ENCODE measurements at places on chromosomes 3 and 15.

- no peak for DNase-seq
These were observed 221.3 kb upstream of the CDIN1 start for GRCh38 chr15:36358094-36358493.

- DNase-seq: no peak
These were observed 439 bp downstream of the SSR3 start for GRCh38 chr3:156554515-156554841.

DNA sequence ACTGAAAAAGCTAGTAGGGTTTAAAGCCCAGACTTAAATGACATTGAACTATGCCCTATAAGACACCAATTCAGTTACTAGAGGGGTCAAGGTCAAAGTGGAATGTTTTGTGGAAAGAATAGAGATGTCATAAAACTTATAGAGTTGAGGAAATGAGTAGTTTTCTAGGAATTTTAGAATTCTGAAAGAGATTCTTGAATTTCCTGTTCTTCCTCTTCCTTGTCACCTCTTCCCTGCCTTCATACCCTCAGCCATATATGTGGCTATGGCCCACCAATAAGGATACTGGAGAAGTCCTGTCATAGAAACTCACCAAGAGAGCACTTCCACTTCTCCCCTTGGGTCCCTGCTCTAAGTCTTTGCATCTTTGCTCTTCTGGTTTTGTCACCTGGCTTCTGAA, 104.9 kb upstream of the TGFBR2 start:
- DNase-seq: no peak

DNA sequence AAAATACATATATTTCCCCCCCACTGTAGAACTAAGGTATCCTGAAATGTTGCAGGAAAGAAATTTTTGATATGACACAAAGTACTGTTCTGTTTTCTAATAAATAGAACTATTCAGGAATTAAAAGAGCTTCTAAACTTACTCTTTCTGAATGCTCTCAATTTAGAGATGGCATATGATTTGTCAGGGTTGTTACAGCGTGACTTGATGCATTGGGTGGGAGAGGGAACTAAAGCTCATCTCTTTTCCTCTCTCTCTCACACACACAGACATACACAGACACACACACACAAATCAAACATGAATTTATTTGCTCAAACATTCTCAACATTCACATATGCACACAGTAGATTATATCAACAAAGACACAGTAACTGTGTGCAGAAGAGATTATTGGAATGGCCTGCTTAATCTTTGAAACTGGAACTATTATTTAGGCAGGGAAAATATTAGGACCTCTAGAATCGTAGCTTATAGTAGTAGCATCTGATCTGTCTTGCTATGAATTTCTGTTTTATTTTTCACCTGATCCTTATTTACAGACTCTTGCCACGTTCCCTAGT, 807.4 kb upstream of the GBE1 start:
- no peak for DNase-seq

- no peak for DNase-seq
These were observed 161.9 kb downstream of the WNT7A start for GRCh38 chr3:13718000-13718399.

GRCh38 chr3:37032961-37033360, 39.6 kb downstream of the MLH1 start:
- no peak for DNase-seq

DNA sequence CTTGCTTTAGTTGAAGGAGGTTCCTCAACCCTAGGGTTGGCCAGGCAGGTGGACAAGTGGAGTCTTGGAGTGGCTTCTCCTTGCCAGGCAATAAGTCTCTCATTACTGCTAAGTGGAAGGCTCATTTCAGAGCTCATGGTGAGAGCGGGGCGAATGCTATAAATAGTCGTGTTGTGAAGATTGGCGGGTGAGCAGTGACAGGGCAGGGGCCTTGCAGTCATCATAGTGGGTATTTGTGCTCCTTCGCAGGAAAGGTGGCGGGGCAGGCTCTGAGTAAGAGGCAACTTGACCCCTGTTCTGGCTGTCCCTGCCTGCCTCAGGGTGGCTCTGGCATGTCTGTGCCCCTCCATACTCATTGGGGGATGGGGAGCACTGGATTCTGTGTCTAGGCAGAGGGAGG, 8.7 kb upstream of the GRM2 start:
- no peak for DNase-seq

DNA sequence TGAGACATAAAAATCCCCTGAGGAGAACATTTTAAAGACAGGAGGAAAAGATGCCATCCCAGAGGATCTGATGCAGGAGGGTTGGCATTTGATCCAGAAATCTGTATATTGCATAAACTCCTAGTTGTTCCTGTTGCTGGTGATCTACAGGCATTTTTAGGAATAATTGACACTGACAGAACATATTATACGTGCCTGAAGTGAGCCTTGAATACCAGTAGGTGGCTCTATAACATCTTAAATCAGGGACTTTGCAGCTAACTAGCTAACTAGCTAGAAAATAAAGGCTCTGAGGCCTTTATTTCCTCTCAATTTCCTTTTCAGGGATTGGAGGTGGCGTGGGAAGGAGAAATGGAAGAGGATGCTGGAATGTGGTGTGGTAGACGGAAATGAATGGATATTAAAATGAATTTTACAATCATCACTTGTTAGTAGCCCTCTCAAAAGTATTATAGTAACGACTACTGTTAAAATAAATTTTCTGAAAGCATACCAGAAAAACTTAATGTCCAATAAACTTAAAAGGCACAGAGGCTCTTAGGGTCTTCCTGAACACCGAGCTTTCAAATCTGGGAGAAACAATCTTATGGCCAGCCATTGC, 73.8 kb upstream of the ZBED2 start:
- peak; percentile 55 for DNase-seq

DNA sequence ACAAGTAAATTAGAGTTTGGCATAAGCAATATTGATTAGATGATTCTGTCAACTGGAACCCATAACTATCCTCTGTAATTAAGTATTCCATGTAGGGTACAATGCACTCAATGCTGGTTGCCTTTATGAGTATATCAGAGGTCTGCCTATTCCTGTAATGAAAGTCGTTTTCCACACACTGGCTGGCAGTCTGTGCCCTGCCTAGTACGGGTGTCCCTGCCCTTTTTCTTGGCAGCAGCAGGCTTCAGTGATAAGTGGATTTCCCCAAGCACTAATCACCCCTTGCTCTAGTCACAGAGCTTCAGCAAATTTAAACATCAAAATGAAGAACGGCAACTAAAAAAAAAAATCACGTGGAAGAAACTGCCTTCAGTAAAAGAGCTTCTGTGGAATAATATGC, 294.8 kb upstream of the STT3B start:
- no peak for DNase-seq

GRCh38 chr3:53956586-53956985, 64.9 kb upstream of the SELENOK start:
- no peak for DNase-seq

DNA sequence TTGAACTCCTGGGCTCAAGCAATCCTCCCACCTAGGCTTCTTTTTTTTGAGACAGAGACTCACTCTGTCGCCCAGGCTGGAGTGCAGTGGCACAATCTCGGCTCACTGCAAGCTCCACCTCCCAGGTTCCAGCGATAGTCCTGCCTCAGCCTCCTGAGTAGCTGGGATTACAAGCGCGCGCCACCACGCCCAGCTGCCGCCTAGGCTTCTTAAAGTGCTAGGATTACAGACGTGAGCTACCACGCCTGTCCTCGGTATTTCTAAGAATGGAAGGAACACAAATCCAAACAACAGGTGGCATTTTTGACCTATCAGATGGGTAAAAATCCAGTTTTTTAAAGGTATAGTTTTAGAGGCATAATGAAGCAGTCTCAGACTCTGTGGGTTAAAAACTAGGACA, 113.8 kb downstream of the ANP32A start:
- no peak for DNase-seq

DNA sequence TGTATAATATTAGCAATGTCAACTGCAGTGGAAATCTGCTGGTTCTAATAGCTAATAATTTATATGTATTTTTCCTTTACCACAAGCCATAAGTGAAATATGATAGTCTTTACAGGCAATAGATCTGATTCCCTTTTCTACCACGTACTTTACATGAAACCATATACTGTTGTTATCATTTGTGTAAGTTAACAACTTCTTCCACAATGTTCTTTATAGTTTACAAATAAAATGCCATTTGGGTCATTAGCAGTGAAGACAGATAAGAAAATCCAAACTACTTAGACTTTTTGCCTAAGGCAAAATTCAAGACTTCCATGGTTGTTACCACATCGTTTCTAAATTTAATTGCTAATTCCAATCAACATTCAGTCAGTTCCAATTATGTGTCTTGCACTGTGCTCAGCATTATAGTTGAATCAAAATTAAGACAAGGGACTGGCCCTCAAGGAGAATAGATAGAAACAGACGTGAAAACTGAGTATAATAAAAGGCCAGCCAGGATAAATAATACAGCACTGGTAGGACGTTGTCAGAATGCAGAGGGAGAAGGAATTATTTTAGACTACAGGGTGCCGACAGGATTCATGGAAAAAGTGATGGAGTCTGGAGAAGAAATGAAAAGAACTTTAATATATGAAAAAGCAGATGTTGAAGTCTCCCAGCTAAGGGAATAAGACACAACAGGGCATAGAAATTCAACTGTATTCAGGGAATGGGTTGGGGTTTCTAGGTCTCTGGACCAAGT, 249.8 kb downstream of the ALCAM start:
- no peak for DNase-seq

- no peak for DNase-seq
These were observed 105.0 kb downstream of the IQCH start for GRCh38 chr15:67359431-67360079.

DNA sequence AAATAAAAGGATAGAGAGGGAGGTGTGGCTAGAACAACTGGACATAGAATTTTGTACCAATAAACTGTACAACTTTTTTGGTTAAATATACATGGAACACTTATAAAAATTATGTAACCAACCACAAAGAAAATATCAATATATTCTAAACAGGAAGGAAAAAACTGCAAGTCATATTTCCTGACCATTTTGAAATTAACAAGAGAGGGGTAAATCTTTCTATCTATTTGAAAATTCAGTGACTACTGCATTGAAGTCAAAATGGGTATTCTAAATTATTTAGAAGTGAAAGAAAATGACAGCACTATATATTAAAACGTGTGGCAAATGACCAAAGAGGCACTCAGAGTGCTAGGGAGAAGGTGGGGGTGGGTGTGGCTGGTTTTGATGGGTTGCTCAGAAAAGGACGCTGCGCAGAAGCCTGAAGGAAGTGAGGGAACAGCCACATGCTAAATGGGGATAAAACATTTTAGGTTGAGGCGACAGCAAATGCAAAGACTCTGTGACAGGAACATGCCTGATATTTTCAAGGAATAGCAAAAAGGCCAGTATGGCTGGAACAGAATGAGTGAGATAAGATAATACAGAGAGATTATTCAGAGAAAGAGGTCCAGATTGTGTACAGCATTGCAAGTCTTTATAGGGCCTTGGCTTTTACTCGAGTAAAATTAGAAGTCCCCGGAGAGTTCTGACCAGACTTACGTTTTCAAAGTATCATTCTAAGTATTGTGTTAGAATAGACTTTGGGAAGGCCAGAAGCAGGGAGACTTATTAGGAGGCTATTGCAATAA, 41.1 kb downstream of the ERICH6 start:
- no peak for DNase-seq

- no peak for DNase-seq
These were observed 23.1 kb downstream of the PLA2G4F start for GRCh38 chr15:42133356-42133755.

DNA sequence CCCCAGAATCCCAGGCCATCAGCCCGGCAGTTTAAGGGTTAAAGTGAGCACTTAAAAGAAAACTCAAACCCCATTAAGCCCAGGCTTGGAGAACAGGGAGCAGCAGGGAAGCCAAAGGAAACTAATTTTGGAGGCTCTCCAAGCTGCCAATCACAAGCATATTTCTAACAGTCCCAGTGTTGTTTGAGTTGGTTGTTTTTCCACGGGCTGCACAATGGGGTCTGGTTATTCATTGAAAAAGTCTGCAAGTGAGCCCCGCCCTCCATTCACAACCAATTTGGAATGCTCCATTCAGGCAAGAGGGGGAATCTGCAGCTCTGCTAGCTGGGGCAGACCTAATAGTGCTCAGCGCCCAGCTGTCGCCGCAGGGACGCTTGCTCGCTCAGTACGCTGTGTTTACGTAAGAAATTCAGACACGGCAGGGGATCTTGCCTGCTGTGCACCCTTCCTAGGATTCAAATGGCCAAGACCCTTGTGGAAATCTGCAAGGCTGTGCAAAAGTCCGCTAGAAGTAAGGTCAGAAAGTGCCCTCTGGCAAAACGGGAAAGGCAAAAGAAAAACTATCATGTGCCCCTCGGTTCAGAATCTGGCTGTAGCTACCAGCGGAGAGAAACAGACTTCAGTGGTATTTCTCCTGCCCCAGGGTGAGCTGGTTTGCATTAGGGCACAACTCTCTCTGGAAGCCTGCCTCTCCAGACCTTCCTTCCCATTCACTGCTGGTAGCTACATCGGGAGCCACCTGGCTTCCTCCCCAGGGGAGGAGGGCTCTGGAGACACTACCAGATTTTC, 11.0 kb downstream of the ETV5 start:
- peak; percentile 93 for DNase-seq

DNA sequence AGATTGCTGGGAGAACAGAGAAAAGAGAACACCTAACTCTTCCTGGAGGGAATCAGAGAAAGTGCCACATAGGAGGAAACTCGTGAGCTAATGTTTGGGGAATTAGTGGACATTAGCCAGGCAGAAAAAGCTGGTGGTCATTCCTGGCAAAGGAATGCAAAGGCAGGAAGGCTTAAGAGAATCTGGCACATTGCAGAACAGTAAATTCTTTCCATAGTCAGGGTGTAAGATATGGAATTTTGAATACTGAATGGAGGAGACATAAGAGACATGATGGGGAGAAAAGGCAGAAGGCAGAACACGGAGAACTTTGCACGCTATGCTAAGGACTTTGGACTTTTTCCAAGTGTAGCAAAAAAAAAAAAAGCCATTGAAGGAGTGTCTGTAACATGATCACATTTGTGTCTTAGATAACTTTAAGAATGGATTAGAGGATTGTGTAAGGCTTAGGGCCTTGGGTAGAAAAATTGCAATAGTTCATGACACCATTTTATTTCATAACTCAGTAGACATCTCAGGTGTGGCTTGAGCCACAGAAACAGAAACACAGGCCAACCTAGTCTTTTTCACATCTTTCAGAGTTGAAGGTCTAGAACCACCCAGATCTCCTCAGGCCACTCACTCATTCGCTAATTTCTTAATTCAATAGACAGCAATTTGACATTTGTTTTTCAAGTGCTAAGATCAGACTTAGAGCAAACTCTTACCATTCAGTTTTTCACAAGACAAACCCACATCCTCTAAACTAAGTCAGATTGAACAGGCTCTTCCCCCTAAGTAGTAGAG, 31.2 kb upstream of the CCDC80 start:
- peak; percentile 27 for DNase-seq

DNA sequence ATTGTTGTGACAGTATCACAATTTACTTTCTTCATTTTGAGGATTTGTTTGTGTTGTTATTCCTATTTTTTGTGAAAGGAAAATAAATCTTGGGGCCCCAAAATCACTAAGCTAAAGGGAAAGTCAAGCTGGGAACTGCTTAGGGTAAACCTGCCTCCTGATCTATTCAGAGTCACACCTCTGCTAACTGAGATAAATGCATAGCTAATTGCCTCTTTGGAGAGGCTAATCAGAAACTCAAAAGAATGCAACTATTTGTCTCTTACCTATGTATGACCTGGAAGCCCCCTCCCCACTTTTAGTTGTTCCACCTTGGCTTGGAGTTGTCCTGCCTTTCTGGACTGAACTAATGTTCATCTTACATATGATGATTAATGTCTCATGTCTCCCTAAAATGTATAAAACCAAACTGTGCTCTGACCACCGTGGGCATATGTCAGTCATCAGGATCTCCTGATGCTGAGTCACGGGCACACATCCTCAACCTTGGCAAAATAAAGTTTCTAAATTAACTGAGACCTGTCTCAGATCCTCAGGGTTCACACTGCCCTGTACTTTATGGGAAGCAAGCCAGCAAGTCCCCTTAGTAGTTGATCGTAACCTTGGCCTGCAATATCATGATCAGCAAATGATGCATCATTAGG, 523.2 kb upstream of the GOLIM4 start:
- DNase-seq: no peak

All from NCI-H2171 (cell line).